NCI-H82 (cell line): ENCODE measurements at places on chromosomes 6 and 20.
A peak's percentile ranks its signal among the peaks of the same experiment; 100 is the strongest.

- DNase-seq, result no peak
Measured at GRCh38 chr20:54920491-54920890, 445.1 kb downstream of the DOK5 start.

DNA sequence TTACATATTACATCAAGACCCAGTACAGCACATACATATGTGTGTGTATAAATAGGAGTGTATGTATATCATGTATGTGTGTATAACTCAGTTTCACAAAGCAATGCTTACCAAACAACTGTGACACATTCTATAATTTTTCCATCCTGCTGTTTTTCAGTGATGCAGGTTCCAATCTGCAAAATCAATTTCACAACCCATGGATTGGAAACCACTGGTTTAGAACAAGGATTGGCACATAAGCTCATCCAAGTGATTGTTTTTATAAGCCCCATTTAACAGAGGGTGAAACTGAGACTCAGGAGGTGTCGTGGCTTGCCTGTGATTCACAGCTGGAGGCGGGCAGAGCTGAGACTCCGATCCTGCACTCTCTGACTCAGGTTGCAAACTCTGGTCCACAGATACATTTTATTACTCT lies 158.2 kb downstream of the ZMYND8 start:
- no peak for DNase-seq

GRCh38 chr20:45088247-45088646 lies 12.7 kb downstream of the KCNS1 start:
- DNase-seq, result no peak

DNA sequence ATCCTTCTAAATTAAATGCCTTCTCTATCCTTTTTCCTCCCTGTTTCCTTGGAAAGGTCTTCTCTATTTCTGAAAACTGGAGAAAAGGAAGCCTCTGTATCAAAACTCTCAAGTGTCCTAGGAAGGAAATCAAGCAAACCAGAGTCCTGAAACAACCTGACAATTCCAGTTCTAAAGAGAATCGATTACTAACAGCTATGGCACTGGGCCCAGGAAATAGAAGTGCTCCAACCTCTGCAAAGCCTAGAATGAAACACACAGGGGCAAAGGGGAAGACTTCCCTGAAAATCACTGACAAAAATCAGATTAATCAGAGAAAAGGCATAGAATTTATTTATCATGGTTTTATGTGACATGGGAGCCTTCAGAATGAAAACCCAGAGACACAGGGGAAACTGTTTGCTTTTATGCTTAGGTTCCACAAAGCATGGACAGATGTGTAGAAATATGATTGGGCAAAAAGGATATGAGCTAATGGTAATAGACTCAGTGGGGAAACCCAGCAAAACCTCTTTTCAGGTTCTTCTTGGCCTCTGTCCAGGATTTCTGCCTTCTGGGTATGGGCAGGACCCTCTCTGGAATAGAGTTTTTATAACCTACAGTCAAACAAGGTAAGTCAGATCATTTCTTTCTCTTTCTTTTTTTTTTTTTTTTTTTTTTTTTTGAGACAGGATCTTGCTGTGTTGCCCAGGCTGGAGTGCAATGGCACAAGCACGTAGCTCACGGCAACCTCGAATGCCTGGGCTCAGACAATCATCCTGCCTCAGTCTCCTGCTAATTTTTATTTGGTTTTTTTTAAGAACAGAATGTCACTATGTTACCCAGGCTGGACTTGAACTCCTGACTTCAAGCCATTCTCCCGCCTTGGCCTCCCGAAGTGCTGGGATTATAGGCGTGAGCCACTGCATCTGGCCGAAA lies 91.7 kb downstream of the CD24 start:
- no peak for DNase-seq

- no peak for DNase-seq
Measured at GRCh38 chr6:135504734-135505133, 7.2 kb upstream of the AHI1 start.

DNA sequence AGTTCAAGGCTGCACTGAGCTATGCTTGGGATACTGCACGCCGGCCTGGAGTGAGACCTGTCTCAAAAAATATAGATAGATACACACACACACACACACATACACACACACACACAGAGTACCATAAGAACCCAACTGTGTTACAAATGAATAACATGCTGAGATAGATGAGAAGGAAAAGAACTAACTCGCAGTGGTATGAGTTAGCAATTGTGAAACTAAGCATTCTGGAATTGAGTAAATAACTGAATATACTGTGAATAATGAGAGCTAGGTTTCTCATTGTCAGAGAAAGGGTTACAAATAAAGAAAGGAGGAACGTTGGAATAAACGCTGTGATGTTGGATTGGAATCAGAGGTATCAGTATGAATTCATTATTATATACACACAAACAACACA lies 14.6 kb upstream of the FAXC start:
- no peak for DNase-seq

- no peak for DNase-seq
Measured at GRCh38 chr20:32608664-32609015, 23.5 kb upstream of the NOL4L start.

- DNase-seq, result no peak
Measured at GRCh38 chr6:25172819-25173218, 106.4 kb upstream of the CARMIL1 start.

- peak; percentile 64 for DNase-seq
Measured at GRCh38 chr20:50792708-50793574, 1.9 kb upstream of the BCAS4 start.

DNA sequence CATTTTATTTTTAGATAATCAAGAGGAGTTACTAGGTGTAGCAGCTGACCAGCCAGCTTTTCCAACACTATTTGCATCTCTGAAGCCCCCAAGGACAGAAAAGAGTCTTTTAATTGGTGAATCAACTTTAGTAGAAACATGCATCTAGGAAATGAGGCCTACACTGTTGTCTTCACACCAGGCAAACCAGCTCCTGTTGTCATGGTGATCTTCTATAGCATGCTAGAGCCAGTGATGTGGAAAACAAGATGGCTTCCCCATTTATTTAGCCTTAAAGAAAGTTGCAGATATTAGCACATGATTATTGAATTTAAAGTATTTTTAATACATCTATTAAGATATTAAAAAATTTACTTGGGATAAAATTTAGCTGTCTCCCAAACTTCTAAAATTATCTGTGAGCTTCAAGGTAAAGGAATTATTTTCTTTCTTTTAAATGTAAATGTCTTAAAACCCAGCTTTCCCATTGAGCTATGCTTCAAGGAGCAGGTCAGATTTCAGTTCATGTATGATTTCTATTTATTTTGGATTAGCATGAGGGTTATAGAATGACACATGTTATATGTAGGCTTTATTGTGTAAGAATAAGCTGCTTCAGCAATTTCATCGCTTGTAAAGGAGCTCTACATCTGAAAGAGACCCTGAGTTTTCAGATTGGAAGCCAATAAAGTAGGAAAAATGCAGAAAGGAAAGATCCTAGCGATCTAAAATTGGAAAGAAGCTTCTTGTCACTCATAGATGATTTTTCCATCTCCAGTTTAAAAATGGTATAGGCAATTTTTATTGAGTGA lies 564.9 kb upstream of the CITED2 start:
- DNase-seq, result peak; percentile 9

GRCh38 chr6:17032590-17032987 lies 69.3 kb upstream of the STMND1 start:
- no peak for DNase-seq

DNA sequence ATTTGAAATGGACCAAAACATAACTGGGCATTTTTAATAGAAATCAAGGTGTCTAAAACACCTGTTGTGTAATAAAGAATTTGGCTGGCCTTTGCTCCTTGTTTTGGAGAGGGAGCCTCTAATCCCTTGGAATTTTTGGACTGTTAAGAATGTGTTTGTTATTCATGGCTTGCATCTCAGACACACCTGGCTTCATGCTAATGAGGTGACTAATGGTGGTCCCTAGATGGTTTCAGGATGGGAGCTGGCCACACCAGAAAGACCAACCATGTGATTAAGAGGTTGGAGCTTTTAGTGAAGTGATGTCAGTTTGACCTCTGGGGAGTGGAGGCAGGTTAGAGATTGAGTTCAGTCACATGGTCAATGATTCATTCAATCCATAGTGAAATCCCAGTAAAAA lies 328.4 kb downstream of the DHX35 start:
- no peak for DNase-seq

GRCh38 chr20:43323592-43323991 lies 133.9 kb upstream of the PTPRT start:
- no peak for DNase-seq

DNA sequence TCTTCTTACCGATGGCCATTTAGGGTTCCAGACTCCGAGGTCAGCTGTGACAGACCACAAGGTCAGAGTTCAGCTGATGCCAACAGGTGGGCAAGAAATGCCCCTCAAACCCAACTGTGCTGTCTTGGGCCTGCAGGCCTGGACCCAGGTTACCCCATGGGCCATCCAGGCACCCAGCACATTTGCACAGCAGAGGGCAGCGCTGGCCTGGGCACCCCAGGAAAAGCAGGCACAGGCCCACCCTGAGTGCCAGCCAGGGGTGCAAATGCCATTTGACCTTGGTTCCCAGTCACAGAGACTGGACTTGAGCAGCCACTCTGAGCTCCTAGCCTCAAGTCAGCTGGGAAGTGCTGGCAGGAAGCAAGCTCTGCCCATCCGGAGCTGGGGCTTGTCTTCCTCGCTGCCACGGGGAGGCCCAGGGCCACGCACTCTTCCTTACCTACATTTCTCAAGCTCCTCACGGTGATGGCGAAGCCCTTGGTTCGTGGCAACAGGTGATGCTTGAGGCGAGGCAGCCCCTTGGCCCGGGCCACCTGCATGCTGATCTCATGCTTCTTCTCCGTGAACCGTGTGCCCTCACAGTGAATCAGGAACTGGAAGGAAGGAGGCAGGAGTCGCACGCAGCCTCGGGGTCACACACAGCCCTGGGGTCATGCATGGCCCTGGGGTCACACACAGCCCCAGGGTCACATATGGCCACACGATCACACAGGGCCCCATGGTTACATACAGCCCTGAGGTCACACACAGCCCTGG lies 120.8 kb downstream of the AGPAT4 start:
- no peak for DNase-seq

GRCh38 chr6:9248133-9248532 lies 812.8 kb upstream of the SLC35B3 start:
- DNase-seq, result no peak

GRCh38 chr6:43093436-43094289 lies 17.5 kb downstream of the PTK7 start:
- DNase-seq, result no peak
